ENCODE measurements at places on chromosomes 1 and 21.

- no peak for DNase-seq
Measured at GRCh38 chr1:193654951-193655735, 468.7 kb upstream of the B3GALT2 start.

DNA sequence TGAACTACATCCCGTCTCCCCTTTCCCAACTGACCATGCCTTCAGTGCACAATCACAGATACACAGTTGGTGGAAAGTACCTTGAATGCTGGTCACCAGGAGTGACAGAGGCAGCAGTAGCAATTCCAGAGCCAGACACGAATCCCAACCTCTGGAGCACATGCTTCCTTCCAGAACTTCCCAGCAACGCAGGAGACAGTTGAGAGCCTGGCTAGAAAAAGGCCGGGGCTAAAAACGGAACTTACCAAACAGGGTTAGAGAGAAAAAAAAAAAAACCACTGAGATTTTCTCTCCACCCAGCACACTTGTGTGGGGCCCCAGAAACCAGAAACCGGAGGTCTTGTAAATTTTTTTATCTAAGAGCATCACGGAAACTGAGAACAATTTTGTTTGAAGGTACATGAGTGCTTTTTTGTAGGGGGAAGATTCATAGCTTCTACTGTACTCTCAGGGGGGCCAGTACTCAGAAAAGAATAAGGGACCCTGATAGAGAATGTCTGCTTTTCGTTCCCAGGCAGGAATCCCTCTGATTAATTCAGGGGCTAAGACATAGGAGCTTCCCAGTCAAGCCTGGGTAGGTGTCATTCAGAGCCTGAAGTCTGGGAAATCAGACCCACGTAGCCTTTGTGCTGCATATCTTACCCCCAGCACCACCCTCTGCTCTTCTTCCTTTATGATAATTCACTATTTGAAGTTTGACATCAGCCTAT is at the start of gene CD48:
Gene CD48, minus strand, starts transcription at position 221 of the 710 bp plus-strand sequence. Its CDS starts 59 bp downstream, at position 162.
- DNase-seq = no peak

DNA sequence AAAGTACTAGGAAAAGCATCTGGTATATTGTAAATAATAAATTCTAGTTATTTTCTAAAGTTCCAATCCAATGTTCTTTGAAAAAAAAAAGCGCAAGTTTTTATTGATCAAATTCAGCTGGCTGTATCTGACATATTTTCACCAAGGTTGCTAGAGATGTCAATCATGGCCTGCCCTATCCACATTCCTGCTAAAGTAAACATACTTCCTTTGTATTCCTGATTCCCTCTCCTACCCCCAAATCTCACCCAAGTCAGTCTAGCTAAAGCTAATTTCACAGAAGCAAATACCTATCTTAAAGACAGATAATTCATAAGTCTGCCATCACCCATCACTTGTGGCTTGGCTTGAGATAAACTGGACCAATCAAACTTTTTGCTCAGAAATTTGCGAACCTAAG is 21.3 kb downstream of the ANKRD13C start:
- no peak for DNase-seq

DNA sequence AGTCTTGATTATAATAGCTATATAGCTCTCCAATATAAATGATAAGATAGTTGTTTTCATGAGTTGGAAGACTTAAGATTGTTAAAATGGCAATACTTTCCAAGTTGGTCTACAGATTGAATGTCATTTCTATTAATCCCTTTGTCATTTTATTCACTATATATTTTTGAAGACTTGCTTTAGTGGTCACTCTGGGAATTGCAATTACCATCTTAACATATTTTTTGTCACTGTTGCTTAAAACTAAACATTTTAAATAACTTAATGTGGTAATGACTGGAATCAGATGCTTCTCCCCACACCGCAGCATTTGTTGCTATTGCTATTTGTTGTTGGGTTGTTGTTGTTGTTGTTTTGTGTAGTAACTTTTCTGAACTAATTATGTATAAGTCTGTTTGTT is 1592.9 kb downstream of the MRPL39 start:
- DNase-seq = no peak

DNA sequence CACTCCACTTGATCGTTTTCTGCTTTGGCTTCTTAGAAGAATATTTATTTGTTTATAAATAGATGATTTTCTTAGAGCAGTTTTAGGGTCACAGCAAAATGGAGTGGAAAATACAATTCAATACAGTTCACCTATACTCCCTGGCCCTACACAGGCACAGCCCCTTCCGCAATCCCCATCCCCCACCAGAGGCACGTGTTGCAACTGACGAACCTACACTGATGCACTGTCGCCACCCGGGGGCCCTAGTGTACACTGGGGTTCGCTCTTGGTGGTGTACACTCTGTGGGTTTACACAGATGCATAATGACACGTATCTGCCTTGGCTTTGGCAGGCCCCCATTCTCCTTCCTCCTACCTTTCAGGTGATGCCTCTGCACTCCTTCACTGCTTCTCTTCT is 8.0 kb downstream of the ECHDC2 start:
- DNase-seq = peak; percentile 23

- DNase-seq = no peak
Measured at GRCh38 chr1:62492521-62492920, 55.7 kb downstream of the USP1 start.

DNA sequence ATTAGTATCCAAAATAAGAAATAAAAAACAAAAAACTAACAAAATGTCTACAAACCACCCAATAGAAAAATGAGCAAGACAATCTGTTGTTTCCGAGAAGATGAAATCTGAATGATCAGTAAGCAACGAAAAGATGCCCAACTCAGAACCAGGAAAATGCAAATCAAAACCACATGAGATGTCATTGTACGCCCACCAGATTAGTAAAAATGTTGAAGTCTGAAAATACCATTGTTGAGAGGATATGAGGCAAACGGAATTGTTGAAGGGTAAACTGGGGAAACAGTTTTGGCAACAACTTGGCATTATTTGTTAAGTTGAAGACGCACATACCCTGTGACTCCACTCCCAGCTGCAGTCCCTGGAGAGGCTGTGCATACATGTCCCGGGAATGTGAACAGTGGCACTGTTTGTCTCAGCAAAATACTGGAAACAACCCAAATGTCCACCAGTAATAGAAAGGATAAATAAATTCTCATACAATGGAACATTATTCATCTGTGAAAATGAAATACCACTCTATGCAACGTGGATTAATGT is 10.6 kb downstream of the ZBTB17 start:
- no peak for DNase-seq

DNA sequence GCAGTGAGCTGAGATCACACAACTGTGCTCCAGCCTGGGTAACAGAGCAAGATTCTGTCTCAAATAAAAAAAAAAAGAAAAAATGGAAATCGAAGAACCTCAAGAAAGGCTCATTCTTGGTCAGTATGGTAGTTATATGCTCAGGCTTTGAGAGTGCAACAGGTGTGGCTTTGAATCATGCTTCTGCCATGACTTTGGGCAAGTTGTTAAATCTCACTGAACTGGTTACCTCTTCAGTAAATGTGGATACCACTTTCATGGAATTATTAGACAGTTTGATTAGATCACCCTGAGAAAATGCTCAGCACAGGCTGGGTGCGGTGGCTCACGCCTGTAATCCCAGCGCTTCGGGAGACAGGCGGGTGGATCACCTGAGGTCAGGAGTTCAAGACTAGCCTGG is 12.8 kb downstream of the TRNAU1AP start:
- DNase-seq = no peak

GRCh38 chr1:64675718-64676345 is 69.0 kb upstream of the RAVER2 start:
- no peak for DNase-seq

DNA sequence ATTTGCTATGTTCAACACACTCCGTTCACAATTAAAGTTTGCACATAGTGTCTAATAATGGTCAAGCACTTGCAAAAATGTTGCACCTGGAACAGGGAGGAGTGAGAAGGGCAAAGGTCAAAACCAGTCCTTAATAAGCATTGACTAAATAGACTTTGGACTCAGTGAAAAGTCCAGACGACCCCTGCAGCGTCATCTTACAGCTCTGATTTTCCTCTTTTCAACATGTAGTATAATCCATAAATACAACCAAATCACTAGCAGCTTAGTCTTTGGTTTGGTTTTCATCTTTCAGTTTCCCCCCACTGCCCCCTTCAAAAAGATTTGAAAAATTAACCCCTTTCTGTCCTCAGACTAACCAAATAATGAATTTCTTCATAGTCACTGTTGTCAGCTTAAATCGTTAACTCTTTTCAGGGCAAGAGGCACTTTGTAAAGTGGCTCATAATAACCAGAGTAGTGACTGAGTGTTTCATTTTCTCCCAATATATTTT is 290.3 kb downstream of the PTPRC start:
- no peak for DNase-seq

DNA sequence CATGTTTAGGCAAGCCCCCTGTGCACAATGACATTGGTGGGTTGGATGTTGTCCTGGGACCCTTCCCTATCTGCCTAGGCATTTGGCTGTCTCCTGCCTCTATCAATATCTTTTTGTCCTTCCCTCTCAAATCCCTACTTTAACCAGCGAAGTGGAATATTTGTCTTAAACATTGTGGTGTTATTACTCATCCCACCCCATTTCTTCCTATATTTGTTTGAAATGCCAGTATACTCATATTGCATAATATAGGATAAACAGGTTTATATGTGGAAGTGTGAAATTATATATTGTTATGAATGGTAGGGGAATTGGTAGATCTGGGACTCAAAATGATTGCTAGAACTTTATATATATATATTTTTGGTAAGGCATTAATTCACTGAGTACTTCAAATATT is 80.0 kb downstream of the ADGRL2 start:
- DNase-seq = no peak

DNA sequence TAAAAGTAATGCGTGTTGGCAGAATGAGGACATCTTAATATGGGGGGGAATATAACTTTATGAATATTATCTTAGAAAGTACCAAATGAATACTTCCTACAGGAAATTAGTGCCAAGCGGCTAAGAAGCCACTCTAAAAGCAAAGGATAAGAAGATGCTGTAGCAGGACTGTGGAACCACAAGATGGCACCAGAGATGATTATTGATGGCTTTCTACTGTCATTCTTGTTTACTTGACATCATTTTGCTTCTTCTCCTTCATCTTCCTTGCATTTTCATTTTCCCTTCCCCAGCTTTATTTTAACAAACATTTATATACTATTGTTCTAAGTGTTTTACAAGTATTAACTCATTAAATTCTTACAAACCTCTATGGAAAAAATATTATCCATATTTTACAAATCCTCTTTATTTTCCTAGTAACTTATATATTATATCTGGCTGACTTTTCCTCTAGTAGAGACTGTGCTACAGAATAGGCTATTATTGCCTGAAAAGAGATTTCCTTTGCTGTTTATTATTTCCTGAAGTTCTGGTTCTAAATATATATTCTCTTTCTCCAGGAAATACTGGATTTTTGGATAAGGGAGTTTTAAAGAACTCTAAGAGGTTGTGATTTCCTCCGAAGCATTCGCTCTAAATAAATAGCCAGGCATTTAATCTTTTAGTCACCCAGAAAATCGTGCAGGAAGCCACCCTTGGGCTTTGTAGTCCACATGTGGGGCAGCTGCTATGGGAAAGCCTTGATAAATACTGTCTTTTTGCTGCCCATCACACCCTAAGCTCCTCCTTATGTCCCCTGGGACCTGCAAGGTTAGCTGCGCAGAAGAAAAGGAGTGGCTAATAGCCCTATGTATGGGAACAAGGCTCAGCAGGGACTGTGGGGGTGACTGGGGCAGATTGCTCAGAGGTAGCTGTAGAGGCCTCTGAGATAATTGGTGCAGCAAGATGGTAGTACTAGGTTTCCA is 69.8 kb downstream of the TPR start:
- DNase-seq = no peak

DNA sequence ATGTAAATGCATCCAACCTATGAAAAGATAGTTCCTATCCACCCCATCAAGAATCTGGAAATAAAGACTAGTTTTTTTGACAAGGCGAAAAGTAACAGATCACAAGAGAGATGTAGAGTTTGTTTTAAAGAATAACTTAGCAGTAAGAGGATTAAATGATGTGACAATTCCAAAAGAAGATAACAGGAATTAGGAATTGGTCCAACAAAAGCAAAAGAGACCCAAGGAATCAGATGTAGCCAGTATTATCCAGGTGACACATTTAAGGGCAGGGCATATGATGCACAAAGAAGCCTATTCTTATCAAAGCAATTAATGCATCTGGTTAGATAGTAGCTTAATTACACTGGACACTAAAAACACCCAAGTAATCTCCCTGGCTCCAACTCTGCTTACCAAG is 53.8 kb downstream of the PUM1 start:
- no peak for DNase-seq

- DNase-seq = no peak
Measured at GRCh38 chr1:118841521-118841920, 146.6 kb downstream of the TBX15 start.

DNA sequence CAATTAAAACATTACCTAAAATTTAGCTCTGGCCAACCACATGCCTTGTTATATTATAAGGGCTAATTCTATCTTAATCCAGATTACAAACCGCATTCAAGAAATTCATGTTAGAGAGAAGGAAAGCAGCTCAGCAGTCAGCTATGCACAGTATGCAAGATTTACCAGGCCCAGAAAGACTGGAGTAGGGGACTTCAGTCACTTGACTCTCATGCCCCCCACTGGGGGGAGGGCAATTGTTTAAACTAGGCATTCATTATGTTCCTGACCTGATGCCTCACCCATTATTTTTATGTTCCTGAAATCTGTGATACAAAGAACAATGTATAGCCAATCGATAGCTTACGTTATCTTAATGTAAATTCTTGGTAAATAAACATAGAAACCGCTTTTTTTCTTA is 96.9 kb downstream of the ZNF644 start:
- DNase-seq = no peak

DNA sequence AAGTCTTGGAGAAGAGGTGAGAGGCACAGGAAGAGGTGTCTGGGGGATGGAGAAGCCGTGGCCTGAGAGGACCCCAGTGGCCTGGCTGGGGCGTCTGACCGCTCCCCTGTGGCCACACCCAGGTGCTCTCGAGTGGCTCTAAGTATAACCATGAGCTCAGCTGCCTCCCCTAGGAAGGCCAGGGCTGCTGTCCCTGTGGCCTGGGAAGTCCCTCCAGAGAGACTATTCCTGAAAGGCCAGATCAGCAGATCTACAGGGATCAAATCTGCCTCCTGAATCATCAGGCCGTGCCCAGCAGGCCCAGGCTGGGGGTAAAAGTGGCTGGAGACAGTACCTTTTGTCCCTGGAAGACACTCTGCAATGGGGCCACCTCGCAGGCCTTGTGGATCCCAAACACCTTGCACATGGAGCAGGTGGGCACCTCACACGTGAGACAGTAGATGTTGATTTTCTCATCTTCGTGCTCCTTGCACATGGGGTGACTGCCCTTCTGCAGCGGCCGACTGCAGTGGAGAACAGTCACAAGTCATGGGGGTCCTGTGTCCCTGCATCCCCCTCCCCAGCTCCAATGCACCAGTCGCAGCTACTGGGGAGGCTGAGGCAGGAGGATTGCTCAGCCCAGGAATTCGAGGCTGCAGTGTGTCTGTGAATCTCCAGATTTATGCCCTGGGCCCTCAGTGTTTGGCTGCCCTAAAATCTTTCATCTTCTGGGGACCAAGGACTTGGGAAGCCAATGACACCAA is 6.4 kb downstream of the TRIM63 start:
- DNase-seq = no peak

DNA sequence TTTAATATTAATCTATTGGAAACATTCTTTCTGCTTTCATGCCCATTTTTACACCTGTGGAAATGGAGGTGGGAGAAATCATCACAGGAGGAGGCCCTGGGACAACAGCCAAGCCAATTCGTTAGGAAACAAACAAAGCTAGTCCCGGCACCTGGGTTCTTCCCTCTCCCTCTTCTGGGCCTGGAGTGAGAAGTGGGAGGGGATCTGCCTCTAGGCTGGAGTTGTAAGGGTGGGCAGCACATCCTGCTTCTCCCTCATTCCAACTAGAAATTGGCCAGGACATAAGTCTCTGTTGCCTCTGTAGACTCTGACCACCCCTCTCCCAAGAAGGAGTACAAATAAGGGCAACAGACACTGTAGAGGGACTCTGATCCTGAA is 20.2 kb upstream of the ERO1B start:
- no peak for DNase-seq

Measured in endothelial cell (in vitro differentiated cells).